ENCODE measurements at places on chromosomes 12 and 14. TPM values are rescaled to one million over a fixed set of nuclear protein-coding genes. Genes with fewer than 3 reads are reported as not detected.

DNA sequence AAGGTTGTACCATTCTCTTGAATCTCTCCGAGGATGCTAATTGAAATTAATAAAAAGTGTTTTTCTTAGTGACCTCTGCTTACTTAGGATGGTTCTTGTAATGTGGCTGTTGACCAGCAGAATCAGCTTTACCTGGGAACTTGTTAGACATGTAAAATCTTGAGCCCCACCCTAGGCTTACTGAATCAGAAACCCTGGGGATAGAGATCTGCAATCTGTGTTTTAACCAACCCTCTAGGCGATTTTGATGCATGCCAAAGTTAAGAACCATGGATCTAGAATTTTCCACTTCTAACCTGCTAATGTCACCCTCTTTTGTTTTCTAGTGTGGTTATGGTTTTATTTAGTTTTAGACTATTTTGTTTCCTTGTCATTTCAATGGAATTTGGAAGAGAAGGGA lies 6.5 kb downstream of the NUBPL start:
- no peaks in the 10 kb centered on the region for H3K36me3 ChIP-seq
- no peak for DNase-seq
- no peaks in the 10 kb centered on the region for H3K27me3 ChIP-seq
- no peak overlapping the region for H3K4me3 ChIP-seq
- H3K27ac ChIP-seq = no peak overlapping the region
- no peaks in the 10 kb centered on the region for H3K4me1 ChIP-seq

DNA sequence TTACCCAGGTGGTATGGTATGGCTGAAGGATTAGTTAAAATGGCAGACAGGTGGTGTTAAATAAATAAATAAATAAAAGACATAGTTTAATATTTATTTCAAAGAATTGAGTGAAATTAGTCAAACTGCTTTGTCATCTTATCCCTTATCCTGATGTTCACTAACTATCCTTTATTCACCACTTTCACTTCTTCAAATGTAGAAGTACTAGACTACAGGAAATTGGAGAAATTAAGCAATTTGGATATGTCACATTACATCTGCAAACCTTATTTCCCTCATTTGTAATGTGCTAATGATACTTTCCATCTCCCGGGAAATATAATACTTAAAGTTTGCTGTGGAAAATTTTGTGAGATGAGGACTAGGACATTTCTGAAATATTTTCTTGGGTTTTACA lies 1195.7 kb downstream of the LRFN5 start:
- no peaks in the 10 kb centered on the region for H3K27me3 ChIP-seq
- H3K4me1 ChIP-seq = no peaks in the 10 kb centered on the region
- H3K36me3 ChIP-seq = no peaks in the 10 kb centered on the region
- no peak for DNase-seq

GRCh38 chr12:66541426-66541825 lies 137.4 kb downstream of the GRIP1 start:
- H3K4me1 ChIP-seq = no peaks in the 10 kb centered on the region
- H3K27ac ChIP-seq = no peak overlapping the region
- no peaks in the 10 kb centered on the region for H3K36me3 ChIP-seq
- no peak overlapping the region for H3K4me3 ChIP-seq

DNA sequence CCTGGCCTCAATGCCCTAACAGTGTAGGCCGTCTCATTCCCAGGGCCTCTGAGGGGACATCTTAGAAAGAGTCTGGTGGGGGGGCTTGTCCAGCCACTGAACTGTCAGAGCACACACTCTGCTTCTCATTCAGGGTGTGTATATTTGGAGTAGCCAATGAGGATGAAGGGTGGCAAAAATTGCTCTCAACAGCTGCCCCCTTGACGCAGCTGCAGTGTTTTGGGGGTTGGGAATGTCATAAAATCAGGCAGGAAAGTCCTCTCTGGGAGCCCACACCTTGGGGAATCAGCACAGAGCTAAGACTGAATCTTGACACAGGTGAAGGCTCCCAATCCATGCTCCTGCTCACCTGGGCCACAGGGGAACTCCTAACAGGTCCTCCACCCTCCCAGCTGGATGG lies 1.5 kb downstream of the RASAL1 start:
- no peaks in the 10 kb centered on the region for H3K36me3 ChIP-seq
- no peak for DNase-seq
- peaks cover 20% of the 10 kb centered on the region for H3K4me1 ChIP-seq
- no peak overlapping the region for H3K27ac ChIP-seq

- H3K27ac ChIP-seq = no peak overlapping the region
- H3K27me3 ChIP-seq = no peaks in the 10 kb centered on the region
- no peaks in the 10 kb centered on the region for H3K36me3 ChIP-seq
- H3K4me1 ChIP-seq = peaks cover 17% of the 10 kb centered on the region
- no peak for DNase-seq
These were observed 4.0 kb upstream of the LIMA1 start for GRCh38 chr12:50287271-50287670.

DNA sequence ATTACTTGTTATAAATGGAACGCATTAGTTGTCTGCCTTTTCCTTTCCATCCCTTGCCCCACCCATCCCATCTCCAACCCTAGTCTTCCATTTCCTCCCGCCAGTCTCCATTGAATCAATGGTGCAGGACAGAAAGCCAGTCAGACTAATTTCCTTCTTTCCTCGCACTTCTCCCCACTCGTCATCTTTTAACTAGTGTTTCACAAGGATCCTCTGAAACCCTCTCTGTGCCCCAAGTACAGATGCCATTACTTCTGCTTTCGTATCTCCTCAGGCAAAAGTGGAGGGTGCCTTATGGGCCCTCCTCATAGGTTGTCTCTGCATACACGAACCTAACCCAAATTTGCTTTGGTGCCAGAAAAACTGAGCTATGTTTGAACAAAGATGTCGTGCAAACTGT lies 4.2 kb downstream of the DAZAP2 start:
- no peak for DNase-seq
- peaks cover 32% of the 10 kb centered on the region for H3K36me3 ChIP-seq
- H3K4me1 ChIP-seq = peaks cover 65% of the 10 kb centered on the region

DNA sequence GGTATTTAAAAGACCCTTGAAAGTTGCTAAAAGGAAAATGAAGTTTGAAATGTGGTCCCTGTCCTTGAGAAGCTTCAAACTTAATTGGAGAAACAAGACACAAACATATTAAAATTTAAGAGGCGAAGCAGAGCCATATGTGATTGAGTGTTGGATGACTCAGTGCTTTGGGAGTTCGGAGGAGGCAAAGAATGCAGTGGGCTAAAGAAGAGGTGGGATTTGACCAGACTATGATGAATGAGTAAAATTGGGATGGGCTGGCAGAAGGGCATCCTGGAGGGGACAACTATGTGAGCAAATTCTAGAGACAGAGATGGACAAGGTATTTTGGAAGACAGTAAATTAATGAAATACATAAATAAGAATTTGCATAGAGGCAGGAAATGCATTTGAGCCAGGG lies 358.6 kb downstream of the EGLN3 start:
- H3K27me3 ChIP-seq = no peaks in the 10 kb centered on the region
- H3K4me3 ChIP-seq = no peak overlapping the region
- no peak overlapping the region for H3K27ac ChIP-seq
- no peaks in the 10 kb centered on the region for H3K4me1 ChIP-seq
- DNase-seq = no peak
- no peaks in the 10 kb centered on the region for H3K36me3 ChIP-seq

- H3K4me3 ChIP-seq = peak overlapping the region; percentile 34
- H3K4me1 ChIP-seq = peaks cover 44% of the 10 kb centered on the region
- no peaks in the 10 kb centered on the region for H3K27me3 ChIP-seq
These were observed 97.3 kb downstream of the ESR2 start for GRCh38 chr14:64196814-64197411.

DNA sequence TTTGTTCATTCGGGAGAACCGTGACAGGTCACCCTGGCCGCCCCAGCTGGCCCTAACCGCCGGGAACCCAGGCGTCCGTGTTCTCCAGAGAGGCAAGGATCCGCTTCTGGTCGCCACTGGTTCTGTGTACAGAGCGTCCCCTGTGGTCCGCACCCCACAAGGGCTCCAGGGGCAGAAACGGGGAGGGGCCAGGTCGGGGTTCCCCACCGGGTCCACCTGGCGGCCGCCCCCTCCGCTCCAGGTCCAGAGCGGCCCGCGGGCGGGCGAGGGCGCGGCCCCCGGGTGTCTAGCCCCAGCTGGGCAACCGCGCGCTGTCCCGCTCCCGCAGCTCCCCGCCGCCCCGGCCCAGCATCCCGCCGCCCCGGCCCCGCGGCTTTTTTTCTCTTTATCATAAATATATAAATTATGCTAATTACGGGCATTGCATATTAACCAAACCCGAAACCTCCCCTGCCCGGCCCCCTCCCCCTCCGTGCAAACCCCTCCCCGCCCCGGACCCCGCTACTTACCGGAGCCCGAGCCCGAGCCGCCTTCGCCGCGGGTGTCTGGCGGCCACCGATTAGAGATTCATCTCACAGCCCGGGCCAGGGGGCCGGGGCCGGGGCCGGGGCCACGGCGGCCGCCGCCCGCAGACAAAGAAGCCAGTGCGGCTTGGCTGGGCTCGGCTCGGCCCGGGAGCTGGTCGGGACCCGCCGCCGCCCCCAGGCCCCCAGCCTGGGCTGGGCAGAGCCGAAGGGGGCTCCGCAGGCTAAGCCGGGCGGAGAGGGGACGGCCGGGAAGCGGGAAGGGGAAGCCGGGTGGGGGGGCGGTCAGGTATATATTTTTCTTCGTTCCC lies 512 bp downstream of the POU6F1 start:
- DNase-seq = peak; percentile 43
- peak overlapping the region; percentile 91 for H3K27ac ChIP-seq
- H3K4me3 ChIP-seq = peak overlapping the region; percentile 99
- no peaks in the 10 kb centered on the region for H3K27me3 ChIP-seq

DNA sequence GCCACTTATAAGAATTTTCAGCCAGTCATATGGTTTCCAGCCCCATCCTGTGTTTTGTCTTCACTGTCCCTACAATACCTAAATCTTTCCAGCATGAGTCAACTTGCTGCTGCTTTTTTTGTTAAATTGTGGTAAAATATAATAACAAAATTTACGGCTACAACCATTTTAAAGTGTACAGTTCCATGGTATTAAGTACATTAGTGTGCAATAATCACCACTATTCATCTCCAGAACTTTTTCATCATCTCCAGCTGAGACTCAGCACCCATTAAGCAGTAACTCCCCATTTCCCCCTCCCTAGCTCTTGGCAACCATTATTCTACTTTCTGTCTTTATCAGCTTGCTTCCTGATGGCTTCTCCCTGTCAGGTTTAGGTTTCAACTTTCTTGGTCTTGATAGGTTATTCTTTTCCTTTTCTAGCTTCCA lies 39.1 kb downstream of the FRS2 start:
- H3K4me3 ChIP-seq = no peak overlapping the region
- H3K27ac ChIP-seq = no peak overlapping the region
- H3K36me3 ChIP-seq = no peaks in the 10 kb centered on the region
- peaks cover 27% of the 10 kb centered on the region for H3K4me1 ChIP-seq

GRCh38 chr14:80982711-80983110 lies 27.3 kb downstream of the TSHR start:
- no peak overlapping the region for H3K27ac ChIP-seq
- no peak overlapping the region for H3K4me3 ChIP-seq
- H3K27me3 ChIP-seq = no peaks in the 10 kb centered on the region
- H3K36me3 ChIP-seq = no peaks in the 10 kb centered on the region
- DNase-seq = no peak
- peaks cover 11% of the 10 kb centered on the region for H3K4me1 ChIP-seq

- no peaks in the 10 kb centered on the region for H3K27me3 ChIP-seq
- H3K27ac ChIP-seq = no peak overlapping the region
- H3K36me3 ChIP-seq = no peaks in the 10 kb centered on the region
- DNase-seq = no peak
These were observed 95.0 kb downstream of the DUSP6 start for GRCh38 chr12:89257340-89257739.

GRCh38 chr12:57001448-57001906 lies 4.9 kb downstream of the ZBTB39 start:
- no peak overlapping the region for H3K27ac ChIP-seq
- no peaks in the 10 kb centered on the region for H3K27me3 ChIP-seq
- peak; percentile 67 for DNase-seq
- peaks cover 33% of the 10 kb centered on the region for H3K4me1 ChIP-seq
- peaks cover 45% of the 10 kb centered on the region for H3K36me3 ChIP-seq
- no peak overlapping the region for H3K4me3 ChIP-seq

DNA sequence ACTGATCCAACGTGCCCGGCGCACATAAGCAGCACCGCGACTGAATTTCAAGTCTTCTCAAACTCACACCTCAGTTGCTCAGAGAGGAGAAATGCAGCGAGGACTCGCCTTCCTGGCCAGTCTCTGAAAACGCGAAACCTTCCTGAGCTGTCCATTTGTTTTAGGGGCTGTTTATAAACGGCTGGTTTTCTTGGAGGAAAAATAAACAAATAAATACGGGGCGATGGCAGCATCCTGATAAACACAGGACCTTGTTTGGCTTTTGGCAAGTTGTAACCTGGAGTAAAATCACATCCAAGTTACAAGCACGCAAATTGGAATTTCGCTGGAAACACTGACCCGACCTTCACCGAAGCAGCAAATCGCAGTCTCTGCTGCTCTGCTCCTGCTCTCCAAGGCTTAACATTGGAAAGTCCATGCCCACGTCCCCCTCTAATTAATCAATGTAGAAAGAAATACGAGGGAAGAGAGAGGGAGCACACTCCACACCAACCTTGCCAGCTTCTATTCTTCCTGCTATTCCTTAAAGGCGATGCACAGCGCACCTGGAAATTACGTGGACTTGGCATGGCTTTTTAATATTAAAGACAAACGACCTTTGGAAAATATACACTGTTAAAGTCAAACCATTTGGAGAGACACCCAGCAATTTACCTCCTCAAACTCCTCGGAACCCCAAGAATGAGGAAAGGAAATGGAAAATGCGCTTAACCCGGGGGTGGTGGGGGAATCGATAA lies 248.8 kb downstream of the APAF1 start:
- H3K27ac ChIP-seq = no peak overlapping the region
- peaks cover 20% of the 10 kb centered on the region for H3K27me3 ChIP-seq
- no peak overlapping the region for H3K4me3 ChIP-seq

SOX5 gene
- polyA plus RNA-seq = not detected

CRIP1 gene
- polyA plus RNA-seq = 1,440 TPM

B3GNT4 gene
- 0.10 TPM for polyA plus RNA-seq

ENDOU gene
- polyA plus RNA-seq = not detected

Measured in CD4-positive, alpha-beta memory T cell (primary cell).